ENCODE measurements at places on chromosomes 11 and 22.
A peak's percentile ranks its signal among the peaks of the same experiment; 100 is the strongest.

GRCh38 chr11:9936754-9937153, 272.9 kb downstream of the SWAP70 start:
- no peak for DNase-seq

DNA sequence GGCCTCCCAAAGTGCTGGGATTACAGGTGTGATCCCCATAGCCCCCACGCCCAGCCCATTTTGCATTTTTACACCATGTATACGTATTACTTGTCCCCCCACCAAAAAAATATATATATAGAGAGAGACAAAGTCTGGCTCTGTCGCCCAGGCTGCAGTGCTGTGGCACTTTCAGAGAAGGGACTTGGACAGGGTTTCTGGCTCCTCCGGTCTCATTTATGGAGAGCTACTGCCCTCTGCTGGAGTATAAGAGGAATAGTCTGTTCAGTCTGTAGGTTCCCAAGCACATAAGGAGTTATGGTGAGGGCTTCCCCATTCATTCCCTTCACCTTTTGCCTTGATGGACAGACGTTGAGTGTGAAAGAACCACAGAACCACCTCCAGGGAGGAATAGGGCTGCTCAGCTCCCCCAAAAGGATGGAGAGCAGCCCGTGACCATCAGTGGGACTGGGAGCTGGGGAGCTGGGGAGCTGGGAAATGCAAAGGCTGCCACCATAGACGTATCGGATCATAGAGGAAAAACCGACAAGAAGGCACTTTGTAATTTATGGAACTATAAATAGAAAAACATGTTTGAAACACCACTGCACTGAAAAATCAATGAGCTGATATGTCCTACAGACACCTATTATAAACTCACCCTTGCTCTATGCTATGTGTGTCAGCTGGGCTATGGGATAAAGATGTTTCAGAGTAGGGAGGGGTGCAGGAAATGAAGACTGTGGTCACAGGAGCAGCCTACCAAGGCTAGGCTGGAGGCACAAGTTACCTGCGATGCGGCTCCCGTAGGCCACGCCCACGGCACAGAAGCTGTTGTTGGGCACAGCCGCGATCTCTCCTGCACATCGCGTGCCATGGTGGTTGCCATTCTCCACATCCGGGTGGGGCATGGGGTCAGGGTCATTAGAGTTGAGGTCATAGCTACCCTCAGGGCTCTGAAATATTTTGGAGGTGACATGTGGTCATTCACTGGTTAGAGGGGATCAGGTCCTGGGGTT, 5.2 kb downstream of the PCSK7 start:
- DNase-seq, result peak; percentile 34

GRCh38 chr22:19846620-19847344, 7.9 kb downstream of the GNB1L start:
- DNase-seq, result no peak

- no peak for DNase-seq
Observed at GRCh38 chr22:22776121-22776520, 111.5 kb upstream of the IGLL5 start.

DNA sequence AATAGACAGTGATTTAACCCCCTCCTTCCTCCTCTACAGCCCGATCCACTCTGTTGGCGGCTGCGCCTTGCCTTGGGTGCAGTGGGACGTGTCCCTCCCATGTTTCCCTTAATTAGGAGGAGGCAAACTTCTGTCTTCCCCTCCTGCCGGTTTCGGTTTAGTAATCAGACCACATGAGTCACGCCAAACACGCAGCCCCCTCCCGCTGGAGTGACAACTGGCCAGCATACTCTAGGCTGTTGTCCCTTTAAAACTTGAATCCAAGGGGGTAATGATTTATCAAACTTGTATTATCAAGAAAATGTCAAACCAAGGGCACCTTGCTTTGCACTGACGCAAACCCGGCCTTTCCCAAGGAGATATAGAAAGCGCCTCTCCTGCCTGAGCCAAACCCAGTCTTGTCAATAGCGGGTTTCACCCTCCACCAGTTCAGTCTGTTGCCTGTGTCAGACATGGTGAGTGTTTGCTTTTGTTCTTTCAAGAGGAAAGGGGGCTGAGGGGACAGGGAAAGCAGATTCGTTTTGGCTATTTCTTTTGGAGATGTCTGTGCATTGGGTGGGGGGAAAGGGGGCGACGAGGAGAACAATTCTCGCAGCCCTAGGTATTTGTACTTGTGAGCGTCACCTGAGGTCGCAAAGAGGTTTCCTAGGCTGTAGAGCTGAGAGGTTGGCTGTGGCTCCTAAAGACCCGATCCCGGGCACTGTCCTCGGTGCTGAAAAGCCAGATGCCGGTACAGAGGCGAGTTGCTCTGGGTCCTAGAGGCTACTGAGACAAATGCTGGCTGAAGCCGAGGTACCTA, at the start of gene SLC6A5:
Gene SLC6A5 (plus strand): TSS at position 388 of the 799 bp plus-strand sequence. CDS start 65 bp downstream, at position 453.
- no peak for DNase-seq

DNA sequence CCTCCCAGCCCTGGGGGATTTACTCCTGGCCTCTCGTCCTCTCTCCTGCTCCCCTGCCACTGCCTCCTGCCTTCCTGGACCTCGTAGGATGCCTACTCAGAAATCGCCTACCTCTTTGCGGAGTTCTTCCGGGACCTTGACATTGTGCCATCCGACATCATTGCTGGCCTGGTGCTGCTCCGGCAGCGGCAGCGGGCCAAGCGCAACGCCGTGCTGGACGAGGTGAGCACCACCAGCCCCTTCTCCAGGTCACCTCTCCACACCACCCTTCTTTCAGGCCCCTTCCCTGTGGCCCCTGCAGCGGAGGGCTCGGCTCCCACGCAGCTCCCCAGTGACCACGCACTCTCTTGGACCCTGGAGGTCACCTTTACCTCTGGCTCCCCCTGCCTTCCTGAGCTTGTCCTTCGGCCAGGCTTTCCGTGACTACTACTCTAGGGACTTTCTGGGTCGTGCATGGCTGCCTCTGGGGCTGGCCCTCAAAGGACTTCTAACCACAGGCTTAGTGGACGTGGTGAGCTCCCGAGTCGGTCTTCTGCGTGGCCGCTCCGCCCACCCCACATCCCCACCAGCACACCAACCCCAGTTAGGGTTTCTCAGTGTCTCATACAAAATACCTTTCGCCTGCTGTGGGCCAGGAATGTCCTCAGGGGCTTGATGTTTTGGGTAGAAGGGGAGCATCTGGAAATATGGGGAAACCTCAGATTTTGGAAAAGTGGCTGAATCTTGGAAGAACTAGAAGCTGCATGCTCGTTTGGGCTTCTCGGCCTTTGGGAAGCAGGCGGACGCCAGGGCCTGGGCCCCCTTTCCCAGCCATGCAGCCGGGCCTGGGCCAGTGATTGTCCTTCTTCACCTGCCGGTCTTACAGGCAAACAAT, 24.1 kb upstream of the MYRF start:
- no peak for DNase-seq

DNA sequence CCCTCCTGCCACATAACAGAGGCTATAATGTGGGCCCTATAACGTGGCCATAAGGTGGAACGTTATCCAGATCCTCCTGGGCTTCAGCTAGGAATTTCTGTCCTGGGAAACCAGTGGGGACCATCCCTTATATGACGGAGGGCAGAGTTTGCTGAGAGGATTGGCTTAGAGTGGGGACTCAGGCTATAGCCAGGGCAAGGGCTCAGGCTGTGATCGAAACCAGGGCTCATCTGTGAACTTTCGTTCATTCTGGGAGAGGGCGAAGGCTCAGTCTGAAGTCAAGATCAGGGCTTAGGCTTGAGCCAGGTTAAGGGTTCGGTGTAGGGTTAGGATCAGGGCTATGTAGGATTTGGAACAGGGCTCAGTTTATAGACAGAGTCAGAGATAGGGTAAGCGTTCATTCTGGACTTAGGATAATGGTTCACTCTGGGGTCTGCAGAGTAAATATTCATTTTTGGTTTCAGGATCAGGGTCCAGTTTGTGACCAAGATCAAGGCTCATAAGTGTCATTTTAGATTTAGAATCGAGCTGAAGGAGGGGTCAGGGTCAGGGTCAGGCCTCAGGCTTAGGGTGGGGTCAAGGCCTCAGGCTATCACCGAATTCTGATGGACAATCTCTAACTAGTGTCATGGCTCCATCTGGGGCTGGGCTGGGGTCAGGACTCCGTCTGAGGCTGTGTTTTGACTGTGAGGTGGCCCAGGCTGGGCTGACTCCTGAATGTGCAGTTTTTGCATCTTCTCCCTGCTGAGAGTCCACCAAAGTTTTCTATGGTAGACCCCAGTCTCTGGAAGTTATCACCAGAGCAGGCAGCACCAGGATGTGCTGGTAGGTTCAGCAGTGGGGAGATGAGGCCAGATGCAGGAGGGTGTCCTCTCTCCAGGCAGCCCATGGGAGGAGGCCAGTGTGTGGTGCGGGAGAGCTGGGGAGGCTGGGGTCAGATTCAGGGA, 33.9 kb upstream of the SOX10 start:
- no peak for DNase-seq

DNA sequence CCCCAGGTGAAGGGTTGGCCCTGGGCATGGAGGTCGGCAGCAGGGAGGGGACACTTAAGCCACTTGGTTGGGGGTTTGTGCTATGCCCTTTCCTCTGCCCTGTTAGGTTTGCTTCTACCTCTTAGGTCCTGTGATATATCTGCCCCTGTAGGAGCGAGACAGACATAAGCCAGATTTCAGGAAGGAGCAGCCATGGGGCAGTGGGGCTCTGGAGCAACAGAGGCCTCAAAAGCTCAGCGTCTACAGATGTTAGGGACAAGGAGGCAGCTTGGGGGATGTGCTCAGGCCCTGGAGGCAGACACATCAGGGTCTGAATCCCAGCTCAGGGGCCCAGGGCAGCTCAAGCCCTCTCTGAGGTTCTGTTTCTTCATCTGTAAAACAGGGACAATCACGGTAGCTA, 27.2 kb upstream of the KCNQ1OT1 start:
- no peak for DNase-seq

DNA sequence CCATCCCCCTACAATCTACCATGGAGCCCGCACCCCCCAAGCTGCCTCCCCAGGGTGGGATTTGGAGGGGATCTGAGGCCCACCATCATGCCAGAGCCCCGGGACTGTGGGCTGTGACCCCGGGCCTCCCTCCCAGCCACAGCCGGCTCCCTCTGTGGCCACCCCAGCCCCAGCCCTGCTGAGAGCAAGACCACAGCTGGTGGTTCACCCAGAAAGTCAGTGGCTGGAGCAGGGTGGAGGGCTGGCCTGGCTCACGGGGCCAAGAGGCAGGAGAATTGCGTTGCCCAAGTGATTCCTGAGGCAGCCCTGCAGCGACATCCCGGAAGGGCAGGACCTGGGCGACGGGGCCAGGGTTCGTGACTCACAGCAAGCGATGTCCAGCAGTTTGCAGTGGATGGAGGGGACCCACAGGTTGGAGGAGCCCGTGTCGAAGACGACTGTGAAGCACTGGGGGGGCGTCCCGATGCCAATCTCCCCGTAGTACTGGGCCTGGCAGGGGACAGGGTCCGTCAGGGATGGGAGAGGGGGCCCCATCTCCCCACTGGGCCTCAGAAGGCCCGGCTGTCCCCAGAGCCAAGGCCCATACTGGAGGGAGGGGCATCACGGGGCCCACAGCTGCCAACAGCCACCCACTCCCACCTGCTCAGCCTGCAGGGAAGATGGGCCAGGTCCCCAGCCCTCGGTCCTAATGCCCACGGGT, 4.4 kb downstream of the CTSD start:
- DNase-seq, result no peak

DNA sequence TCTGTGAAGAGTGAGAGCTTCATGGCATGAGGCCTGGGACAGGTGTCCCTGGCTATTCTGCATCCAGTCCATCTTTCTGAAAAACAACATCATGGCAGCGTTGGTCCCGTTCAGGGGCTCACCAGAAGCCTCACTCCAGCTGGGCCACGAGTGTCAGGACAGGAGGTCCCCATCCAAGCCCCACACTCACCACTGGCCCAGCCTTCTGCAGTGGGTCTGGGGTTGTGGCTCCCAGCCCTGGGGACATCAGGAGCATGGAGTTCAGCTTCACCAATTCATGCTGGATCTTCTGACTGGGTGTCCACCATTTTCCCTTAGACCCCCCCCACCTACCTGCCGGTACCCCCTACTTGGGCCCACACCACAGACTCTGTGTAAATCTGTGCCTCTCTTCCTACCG, 400.3 kb downstream of the BRD1 start:
- no peak for DNase-seq

GRCh38 chr11:81380395-81380794, 1353.3 kb downstream of the FAM181B start:
- DNase-seq, result no peak

DNA sequence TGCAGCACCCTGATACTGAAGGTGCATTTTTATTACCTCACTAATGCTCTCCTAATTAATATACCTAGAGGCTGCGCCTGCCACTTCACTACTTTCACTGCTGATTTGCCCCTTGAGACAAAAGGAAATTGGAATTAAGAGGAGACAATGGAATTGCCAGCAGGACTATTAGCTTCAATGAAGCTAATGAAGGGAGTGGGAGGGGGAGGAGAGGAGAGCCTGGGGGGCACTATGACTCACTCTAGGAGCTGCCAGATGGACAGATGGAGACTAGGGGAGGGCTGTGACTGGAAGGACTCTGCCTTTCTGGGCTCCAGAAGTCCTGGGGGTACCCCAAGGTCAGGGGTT, 102.8 kb upstream of the DRD2 start:
- no peak for DNase-seq

- DNase-seq, result peak; percentile 36
Observed at GRCh38 chr11:14376920-14377319, 17.9 kb upstream of the RRAS2 start.

GRCh38 chr22:34776817-34777216, 289.1 kb upstream of the ISX start:
- DNase-seq, result no peak

GRCh38 chr11:2934021-2934550, 4.9 kb upstream of the PHLDA2 start:
- no peak for DNase-seq

- DNase-seq, result no peak
Observed at GRCh38 chr22:45763236-45763624, 91.6 kb downstream of the ATXN10 start.

GRCh38 chr11:128361451-128362020, 225.8 kb downstream of the ETS1 start:
- DNase-seq, result no peak

GRCh38 chr22:32674925-32675825, 126.3 kb upstream of the TIMP3 start:
- no peak for DNase-seq

- DNase-seq, result no peak
Observed at GRCh38 chr22:25402501-25403283, 161.8 kb upstream of the GRK3 start.

GRCh38 chr22:23695571-23696325, 4.9 kb downstream of the RGL4 start:
- DNase-seq, result no peak

GRCh38 chr11:66973956-66974580, 1.0 kb upstream of the C11orf86 start:
- no peak for DNase-seq

GRCh38 chr22:31120230-31120629, 2.5 kb upstream of the INPP5J start:
- no peak for DNase-seq

GRCh38 chr11:91608677-91609076, 615.9 kb upstream of the FAT3 start:
- DNase-seq, result no peak

- DNase-seq, result no peak
Observed at GRCh38 chr22:23868580-23868979, 10.9 kb downstream of the SLC2A11 start.

GRCh38 chr11:77345621-77346020, 44.1 kb upstream of the GDPD4 start:
- no peak for DNase-seq

Data from T-helper 1 cell (primary cell).